Camera-type eye (tissue), 1 donor: ENCODE measurements at places on chromosomes 5 and 9. TPM values are rescaled to one million over a fixed set of nuclear protein-coding genes. Genes with fewer than 3 reads are reported as not detected.

The SPACA9 gene
- total RNA-seq: 2.8 TPM

The FLT4 gene
- total RNA-seq: 15.1 TPM

The SLCO6A1 gene
- not detected for total RNA-seq

The PWWP2A gene
- total RNA-seq: 76.2 TPM

The IL5 gene
- not detected for total RNA-seq

The SOHLH1 gene
- total RNA-seq: 0.99 TPM

The TAF1L gene
- not detected for total RNA-seq

The INSL6 gene
- not detected for total RNA-seq

The FOXD1 gene
- 3.8 TPM for total RNA-seq

The ZNF300 gene
- total RNA-seq: 39.5 TPM

The FOXE1 gene
- not detected for total RNA-seq

The EQTN gene
- 1.2 TPM for total RNA-seq

The CCDC180 gene
- total RNA-seq: 19.9 TPM

The MELK gene
- total RNA-seq: 9.2 TPM

The CNTNAP3 gene
- 34.9 TPM for total RNA-seq

The ADAMTS6 gene
- 48.3 TPM for total RNA-seq

The NPR3 gene
- total RNA-seq: 23.7 TPM

The NIM1K gene
- total RNA-seq: 6.6 TPM

The FIBCD1 gene
- 10.2 TPM for total RNA-seq

The LCN1 gene
- total RNA-seq: 13.0 TPM

The EIF4E1B gene
- 0.55 TPM for total RNA-seq

The CDH9 gene
- total RNA-seq: 1.6 TPM

The DDX41 gene
- 68.6 TPM for total RNA-seq

The KIF4B gene
- total RNA-seq: 0.33 TPM

The GMCL2 gene
- total RNA-seq: not detected

The TMEM215 gene
- 52.2 TPM for total RNA-seq

The RGS14 gene
- total RNA-seq: 5.1 TPM

The CNTNAP3B gene
- total RNA-seq: 39.9 TPM

The GABRA1 gene
- 16.5 TPM for total RNA-seq

The FOXD4 gene
- total RNA-seq: 0.82 TPM

The SH2D3C gene
- 10.7 TPM for total RNA-seq

The RASEF gene
- 2.8 TPM for total RNA-seq

The GABRB2 gene
- total RNA-seq: 16.1 TPM

The DMGDH gene
- 3.5 TPM for total RNA-seq
